Fibroblast of lung (primary cell): ENCODE measurements at places on chromosomes 3 and 15.
A peak's percentile ranks its signal among the peaks of the same experiment; 100 is the strongest.

DNA sequence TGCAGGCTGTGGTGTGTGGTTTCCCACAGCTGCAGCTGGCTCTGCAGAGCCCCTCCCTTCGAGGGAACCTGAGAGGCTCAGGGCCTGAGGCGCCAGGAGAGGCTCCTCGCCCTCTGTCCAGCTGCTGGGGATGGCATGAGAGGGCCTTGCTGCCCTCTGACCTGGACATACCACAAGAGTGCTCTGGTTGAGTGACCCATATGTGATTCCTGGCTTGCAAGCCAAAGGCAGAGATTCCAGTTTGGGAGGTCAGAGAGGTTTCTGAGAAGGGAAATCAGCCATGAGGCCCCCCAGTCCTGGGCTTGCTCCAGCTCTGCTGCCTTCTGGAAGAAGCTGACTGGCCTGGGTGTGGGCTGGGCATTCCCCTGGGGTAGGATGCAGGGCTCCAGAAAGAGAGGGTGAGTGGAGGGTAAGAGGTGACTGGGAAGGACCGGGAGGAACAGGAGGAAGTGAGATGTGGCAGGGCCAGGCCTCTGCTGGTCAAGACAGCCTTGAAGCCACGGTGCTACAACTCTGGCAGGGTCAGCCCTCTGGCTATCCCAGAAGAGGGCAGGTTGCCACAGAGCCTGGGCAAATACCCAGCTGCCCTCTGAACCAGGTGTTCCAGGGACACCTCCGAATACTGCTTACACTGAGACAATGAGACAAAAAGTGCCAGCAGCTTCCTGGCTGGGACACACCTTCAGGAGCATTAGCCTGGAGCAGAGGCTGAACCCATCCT, 16.0 kb upstream of the SRP14 start:
- DNase-seq: peak; percentile 67

GRCh38 chr3:62557983-62558382, 184.6 kb upstream of the FEZF2 start:
- no peak for DNase-seq

GRCh38 chr3:34808287-34808686, 831.0 kb upstream of the ARPP21 start:
- no peak for DNase-seq

DNA sequence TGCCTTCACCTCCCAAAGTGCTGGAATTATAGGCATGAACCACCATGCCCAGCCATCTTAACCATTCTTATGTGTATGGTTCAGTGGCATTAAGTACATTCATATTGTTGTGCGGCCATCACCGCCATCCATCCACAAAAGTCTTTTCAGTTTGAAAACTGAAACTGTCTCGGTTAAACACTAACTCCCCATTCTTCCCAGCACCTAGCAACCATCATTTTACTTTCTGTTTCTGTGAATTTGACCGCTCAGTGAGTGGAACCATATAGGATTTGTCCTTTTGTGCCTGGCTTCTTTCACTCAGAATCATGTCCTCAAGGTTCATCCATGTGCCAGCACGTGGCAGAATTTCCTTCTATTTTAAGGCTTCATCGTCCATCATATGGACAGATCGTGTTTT, 5.8 kb downstream of the MCM2 start:
- no peak for DNase-seq
